ENCODE measurements at places on chromosomes 7 and 10.
A peak's percentile ranks its signal among the peaks of the same experiment; 100 is the strongest.

- no peak for DNase-seq
Measured at GRCh38 chr10:60353519-60354258, 36.0 kb downstream of the ANK3 start.

DNA sequence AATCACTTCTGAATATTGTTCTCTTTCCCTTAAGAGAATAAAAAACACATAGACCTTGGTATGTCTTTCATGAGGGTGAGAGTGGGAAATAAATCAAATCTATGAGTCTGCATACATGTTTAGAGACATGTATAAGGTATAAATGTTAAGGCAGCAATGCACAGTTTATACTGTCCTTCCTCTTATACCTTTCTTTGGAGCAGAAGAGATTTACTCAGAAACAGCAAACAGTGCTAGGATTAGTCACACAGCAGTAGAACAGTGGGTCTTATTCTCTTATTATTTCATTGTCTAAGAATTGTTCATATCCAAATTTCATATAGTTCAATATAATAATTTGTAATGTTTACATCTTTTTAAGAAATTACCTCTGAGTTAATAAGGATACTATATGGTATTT, 126.7 kb upstream of the TMEM196 start:
- DNase-seq: no peak

- no peak for DNase-seq
Measured at GRCh38 chr7:103929901-103930311, 59.6 kb downstream of the RELN start.

GRCh38 chr10:130484468-130485180, 348.4 kb downstream of the GLRX3 start:
- no peak for DNase-seq

DNA sequence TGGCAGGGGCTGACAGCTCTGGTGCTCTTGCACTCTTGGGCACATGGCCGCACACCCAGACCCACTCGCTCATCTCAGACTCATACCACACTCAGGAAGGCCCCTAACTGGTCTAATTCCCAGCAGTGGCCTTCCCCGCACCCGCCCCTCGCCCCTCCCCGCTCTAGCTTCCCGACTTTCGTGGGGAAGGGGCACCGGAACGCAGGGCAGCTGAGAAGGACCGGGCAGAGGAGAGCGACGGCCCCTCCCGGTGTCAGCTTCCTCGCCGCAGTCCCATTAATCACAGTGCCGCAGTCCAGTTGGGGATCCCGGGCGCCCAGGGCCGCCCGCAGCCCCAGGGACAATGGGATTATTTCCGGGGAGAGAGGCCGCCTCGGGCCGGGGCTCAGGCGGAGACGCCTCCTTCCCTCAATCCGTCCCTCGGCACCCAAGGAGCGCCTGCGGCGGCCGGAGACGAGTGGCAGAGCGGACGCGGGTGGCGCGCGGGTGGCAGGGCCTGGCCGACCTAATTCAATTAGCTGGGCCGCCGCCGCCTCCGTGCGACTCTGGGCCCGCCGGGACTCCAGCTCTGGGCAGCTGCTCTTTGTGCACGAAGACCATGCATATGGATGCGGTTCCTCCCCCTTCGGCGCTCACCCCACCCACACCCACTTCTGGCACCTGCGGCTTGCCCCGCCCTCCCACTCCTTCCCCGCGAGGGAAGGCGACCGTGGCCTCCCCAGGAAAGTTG, 7.8 kb upstream of the TLX1 start:
- no peak for DNase-seq

DNA sequence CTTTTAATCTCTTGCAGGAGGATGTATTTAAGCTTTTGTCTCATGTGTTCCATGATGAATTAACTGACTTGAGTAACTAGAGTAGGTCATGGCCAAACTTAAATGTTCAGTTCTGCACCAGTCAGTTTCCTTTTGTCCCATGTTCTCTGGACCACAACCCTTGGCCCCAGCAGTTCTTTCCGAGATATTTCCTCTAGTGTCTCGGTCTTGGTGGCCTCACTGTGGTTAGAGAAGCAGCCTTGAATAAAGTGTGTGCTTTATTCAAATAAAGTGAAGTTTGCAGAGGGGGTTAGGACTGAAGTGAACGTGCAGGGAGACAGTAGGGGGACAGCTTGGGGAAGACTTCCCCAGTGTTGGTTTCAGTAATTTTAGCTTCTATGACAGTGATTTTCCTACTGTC, 9.3 kb downstream of the ZNF212 start:
- no peak for DNase-seq

GRCh38 chr10:69489506-69490090, 38.3 kb downstream of the TSPAN15 start:
- no peak for DNase-seq

DNA sequence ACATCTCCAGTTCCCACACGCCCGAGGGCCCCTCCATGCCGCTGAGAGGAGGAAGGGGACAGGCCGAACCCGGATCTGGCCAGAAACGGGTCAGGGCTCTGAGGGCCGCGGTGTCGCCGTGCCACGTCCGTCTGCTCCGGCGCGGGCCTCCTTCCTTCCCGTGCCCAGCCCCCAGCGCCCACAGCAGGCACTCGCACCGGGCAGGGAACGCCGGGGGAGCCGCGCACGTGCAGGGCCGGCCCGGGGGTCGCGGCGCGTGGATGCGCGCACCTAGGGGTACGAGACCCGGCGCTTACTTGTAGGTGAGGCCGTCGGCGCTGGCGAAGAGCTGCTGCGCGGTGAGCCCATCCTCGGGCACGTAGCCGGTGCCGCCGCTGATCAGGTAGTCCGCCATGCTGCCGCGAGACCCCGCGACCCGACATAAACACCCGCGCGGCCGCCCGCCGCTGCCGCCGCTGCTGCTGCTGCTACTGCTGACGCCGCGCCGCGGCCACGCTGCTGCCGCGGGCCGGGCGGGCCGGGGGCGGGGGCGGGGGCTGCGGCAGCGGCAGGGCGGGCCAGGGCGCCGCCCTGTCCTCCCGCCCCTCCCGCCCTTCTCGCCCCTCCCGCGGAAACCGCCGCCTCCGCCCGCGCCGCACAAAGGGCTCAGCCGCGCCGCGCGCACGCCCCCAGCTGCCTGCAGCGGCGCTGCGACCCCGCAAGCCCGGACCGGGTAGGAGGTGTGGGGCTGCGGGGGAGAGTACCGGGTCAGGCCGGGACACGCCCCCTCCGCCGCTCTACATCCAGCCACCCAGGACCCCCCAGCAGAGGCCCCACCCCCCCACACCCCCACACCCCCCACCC, 4.1 kb downstream of the IMPDH1 start:
- DNase-seq: no peak

- no peak for DNase-seq
Measured at GRCh38 chr10:61837755-61838171, 63.7 kb upstream of the ARID5B start.

- DNase-seq: no peak
Measured at GRCh38 chr10:70582793-70583668, 19.5 kb downstream of the PRF1 start.

- no peak for DNase-seq
Measured at GRCh38 chr7:100396421-100396982, 23.2 kb downstream of the PILRA start.

GRCh38 chr7:13279854-13280435, 592.5 kb downstream of the ARL4A start:
- DNase-seq: peak; percentile 61

DNA sequence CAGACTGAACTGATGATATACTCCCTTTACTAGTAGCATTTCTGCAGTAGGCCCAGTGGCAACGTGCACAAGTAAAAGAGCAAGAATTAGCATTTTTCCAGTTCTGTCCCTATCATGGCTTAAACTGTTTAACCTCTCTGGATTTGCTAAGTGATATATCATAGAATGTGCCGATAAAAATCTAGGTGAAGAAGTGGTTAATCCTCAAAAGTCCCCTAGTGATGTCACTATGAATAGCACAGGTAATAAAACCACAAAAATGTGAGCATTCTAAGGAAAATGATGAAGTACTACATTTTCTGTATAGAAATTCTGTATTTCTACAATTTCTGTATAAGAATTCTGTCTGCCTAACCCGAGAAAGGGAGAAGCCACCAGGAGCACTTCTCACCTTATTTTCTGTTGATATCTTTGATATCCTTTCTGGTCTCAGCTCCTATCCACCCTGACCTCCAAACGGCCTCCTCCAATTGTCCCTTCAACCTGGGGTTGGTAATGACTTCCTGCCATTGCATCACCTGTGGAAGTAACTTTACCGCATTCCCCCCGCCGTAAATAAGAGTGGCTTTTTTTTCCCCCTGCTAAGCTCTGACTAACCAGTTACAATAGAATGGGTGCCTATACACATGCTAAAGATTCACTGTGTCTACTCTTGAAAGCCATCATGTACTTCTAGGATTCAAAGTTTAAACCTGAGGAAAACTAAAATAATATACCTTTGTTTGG, 155.9 kb upstream of the ASAH2 start:
- DNase-seq: no peak

DNA sequence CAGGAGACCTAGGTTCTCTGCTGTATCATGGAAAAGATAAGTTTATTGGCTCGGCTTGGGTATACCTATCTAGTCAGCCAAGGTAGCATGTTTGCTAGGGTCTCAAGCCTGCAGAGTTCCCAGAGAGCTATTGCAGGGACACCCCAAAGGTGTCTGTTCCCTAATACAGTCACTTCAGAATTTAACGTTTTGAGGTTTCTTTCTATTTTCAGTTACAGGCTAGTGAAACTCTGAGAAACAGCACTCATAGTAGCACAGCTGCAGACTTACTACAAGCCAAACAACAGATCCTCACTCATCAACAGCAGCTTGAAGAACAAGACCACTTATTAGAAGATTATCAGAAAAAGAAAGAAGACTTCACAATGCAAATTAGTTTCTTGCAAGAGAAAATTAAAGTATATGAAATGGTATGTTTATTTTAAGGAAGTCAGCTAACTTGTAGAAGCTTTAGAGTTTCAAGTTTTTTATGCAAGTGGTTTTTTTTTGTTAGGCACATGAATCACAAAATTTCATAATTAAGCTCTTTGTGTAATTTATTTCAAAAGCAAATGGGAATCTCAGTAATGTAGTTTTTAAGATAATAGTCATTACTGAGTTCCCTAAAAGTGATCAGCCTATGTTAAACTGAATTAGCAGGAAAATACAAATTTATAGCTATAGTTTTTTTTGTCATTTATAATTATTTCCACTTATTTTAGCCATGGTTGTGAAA, 54.9 kb downstream of the AKAP9 start:
- DNase-seq: no peak

GRCh38 chr10:126090911-126091728, 194.8 kb downstream of the FANK1 start:
- DNase-seq: no peak

DNA sequence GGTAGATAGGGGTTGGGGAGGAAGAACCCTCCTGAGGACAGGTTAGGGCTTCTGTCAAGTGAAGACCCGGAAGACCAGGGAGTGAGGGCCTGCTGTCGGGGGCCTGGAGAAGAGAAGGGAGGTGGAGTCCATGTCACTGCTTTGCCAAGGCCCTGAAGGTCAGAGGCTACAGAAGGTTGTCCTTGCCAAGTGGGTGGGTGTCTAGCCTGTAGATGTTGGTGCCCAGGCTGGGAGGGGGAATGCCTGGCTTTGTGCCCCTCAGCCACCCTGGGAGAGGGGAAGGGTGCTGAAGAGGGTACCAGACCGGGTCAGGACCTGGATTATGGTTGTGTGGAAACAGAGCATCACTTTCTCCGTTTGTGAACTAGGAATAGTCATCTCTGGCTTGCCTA, 67.2 kb upstream of the AQP1 start:
- DNase-seq: no peak

DNA sequence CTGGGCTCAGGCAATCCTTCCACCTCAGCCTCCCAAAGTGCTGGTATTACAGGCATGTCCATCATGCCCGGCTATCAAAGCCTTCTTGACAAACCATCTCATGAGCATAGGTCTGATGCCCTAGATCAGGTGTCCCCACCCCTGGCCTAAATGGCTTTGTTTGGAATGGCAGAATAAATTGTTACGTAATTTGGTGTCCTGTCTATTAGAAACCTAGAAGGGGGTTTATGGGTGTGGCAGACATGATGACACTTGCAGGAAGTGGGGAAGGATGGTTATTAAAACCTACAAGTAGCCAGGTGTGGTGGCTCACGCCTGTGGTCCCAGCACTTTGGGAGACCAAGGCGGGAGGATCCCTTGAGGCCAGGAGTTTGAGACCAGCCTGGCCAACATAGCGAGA, 38.6 kb upstream of the MKLN1 start:
- DNase-seq: no peak

GRCh38 chr10:34967335-34967880, 122.7 kb downstream of the CUL2 start:
- DNase-seq: no peak

GRCh38 chr7:123352973-123353372, 153.2 kb upstream of the SLC13A1 start:
- DNase-seq: no peak

DNA sequence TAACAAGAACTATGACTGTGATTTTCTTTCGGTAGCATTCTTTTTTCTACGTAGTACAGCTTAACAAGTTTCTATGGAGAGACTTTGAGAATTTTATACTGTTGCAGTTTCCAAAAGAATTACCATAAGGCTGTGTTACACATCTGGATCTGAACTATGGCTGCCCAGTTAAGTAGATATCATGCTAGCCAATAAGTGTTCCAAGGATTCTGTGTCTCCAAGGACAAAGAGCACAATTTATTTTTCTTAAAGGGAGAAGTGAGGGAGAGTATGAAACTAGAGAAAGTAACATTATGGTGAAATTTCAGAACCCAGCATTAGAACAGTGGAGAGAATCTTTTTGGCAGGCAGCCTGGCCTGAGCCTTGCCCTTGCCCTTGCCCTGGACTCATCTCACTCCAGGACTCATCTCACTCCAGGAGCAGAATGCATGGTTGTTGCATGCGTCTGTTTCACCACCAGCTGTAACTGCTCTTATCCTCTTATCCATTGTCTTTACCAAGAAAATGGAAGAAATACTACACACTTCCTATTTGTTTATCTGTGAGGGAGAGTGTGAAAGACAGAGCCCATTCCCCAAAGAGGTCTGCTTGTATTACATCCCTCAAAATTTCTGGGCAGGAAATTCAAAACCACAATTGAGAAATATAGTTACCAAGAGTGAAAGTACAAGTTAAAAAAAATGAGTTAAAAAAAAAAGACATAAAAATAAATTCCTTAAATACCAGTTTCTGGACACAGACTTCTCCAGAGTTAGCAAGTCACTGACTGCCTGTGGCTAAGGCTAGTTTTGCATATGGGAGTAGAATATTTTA, 1067.5 kb downstream of the NRG3 start:
- DNase-seq: no peak

DNA sequence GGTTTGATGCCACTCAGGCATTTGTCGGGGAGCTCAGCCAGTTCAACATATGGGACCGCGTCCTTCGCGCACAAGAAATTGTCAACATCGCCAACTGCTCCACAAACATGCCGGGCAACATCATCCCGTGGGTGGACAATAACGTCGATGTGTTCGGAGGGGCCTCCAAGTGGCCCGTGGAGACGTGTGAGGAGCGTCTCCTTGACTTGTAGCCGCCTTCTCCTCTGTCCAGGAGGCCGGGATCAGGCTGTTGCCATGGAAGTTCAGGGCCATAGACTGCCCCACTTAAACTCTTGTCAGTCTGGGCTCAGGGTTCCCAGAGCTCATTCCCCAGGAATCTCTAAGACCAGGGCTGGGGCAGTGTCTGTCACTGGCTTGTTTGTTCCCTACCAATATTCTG, 11.3 kb downstream of the NPTX2 start:
- no peak for DNase-seq

- no peak for DNase-seq
Measured at GRCh38 chr7:135704698-135705097, 23.3 kb downstream of the SLC13A4 start.
